ENCODE measurements at places on chromosomes 11 and 22.
A peak's percentile ranks its signal among the peaks of the same experiment; 100 is the strongest.

GRCh38 chr11:83864412-83865057 lies 578.4 kb upstream of the CCDC90B start:
- no peak for DNase-seq

DNA sequence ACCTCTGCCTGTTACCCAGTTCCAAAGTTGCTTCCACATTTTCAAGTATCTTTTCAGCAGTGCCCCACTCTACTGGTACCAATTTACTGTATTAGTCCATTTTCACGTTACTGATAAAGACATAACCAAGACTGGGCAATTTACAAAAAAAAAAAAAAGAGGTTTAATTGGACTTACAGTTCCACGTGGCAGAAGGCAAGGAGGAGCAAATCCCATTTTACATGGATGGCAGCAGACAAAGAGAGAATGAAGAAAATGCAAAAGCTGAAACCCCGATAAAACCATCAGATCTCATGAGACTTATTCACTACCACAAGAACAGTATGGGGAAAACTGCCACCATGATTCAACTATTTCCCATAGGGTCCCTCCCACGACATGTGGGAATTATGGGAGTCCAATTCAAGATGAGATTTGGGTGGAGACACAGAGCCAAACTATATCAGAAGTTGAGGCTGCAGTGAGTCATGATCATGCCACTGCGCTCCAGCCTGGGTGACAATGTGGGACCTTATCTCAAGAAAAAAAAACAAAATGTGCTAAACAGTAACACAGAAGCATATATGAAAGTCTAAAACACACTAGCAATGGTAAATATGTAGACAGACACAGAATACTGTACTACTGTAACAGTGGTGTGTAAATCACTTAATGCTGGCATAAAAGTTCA lies 190.3 kb upstream of the ZC3H12C start:
- DNase-seq, result no peak

- no peak for DNase-seq
These were observed 87.2 kb downstream of the PLEKHA7 start for GRCh38 chr11:16926883-16927626.

- no peak for DNase-seq
These were observed 1072.0 kb downstream of the LRRC4C start for GRCh38 chr11:40387240-40387980.

- no peak for DNase-seq
These were observed 79.5 kb downstream of the ST3GAL4 start for GRCh38 chr11:126434950-126435335.

DNA sequence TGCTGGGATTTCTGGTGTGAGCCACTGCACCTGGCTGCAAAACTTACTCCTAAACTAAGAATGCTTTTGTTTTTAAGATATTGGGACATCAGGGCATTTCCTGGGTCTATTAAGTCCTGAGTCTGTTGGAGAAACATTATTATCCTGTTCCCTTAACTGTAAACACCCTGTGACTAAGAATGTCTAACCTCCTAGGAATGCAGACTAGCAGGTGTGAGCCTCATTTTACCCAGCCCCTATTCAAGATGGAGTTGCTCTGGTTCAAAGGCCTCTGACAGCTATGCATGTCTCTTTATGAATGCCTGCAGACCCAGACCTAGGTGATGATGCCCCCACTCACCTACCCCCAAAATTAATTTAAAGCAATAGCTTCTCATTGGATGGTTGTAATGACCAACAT lies 46.2 kb downstream of the DEPDC5 start:
- DNase-seq, result no peak

DNA sequence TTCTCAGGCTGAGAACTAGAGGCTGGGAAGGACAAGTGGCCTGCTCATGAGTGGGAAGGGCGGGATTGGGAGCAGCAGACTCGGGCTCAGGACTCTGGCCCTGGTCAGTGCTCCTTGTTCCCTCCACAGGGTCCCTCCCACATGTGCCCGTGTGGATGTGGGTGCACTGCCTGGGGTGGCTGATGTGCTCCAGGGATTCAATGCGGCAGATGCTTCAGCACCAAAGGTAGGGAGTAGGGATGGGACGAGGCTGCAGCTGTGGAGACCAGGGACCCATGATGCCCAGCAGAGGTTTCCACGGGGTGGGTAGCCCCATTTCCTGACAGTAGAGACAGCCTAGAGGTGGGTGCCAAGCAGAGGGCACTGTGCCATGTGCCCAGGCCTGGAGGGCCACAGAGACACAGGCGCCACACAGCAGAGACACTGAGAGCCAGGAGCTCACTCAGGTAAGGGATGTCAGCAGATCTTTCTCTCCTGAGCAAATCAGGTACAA lies 89.5 kb downstream of the GGTLC2 start:
- no peak for DNase-seq

DNA sequence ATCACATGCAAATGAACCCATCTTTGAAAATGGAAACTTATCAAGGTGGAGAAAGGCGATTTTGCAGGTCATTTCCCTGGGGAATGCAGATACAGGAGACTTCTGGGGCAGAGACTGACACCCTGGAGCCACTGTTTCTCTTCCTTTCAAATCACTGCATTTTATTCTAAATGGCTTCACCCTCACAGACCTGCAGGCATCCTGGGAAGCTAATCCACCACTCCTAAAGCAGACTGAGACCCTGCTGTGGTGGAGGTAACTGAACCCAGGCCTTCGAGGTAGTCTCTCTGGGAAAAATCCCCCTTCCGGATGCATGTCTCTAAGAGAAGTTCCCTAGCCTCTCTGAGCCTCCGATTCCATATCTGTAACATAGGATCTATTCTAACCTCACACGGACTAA lies 20.9 kb upstream of the CSNK2A3 start:
- no peak for DNase-seq

DNA sequence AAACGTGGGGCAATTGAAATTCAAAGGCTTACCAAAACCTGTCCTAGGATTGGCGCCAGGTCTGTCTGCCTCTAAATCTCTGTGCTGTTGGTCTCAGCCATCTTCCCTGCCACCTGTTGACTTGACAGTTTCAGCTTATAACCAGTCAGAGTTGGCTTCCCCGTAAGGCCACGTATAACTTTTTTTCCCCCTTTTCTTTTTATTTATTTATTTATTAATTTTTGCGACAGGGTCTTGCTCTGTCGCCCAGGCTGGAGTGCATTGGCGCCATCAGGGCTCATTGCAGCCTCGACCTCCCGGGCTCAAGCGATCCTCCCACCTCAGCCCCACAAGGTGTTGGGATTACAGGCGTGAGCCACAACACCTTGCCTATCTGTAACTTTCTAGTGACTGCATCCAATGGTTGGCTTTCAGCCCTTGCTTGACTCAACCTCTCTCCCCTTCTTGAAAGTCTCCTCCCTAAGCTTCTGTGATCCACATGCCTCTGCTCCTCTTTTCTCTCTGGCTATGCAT lies 1.4 kb upstream of the SYVN1 start:
- DNase-seq, result no peak

DNA sequence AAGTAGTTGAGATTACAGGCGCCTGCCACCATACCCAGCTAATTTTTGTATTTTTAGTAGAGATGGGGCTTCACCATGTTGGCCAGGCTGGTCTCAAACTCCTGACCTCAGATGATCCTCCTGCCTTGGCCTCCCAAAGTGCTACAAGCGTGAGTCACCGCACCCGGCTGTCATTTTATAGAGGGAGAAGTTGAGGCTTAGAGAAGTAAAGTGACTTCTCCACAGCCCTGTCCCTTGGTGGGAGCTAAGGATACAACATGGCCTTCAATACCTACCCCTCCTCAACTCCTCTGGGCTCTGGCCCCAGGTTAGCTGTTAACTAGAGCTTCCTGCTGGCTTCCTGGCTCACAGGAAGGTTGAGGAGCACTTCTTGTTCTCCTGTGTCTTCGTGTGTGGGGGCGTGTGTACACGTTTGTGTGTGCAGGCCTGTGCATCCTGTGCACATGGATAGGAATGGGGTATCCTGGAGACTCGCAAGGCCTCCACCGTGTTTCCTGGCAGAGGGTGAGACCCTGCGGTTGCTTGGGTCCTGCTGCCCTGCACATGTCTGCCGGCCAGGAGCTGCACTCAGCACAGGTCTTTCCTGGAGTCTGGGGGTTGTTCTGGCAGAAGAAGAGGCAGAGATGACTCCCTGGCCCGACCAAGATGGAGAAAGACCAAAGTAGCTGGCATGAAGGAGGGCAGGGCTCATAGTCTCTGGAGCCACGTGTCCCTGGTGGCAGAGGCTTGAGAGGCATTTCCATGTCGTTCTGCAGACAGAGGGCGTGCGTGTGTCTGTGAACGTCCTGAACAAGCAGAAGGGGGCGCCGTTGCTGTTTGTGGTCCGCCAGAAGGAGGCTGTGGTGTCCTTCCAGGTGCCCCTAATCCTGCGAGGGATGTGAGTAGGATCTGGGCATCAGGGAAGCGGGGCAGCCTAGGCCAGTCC lies 2.4 kb downstream of the SIDT2 start:
- peak; percentile 53 for DNase-seq

DNA sequence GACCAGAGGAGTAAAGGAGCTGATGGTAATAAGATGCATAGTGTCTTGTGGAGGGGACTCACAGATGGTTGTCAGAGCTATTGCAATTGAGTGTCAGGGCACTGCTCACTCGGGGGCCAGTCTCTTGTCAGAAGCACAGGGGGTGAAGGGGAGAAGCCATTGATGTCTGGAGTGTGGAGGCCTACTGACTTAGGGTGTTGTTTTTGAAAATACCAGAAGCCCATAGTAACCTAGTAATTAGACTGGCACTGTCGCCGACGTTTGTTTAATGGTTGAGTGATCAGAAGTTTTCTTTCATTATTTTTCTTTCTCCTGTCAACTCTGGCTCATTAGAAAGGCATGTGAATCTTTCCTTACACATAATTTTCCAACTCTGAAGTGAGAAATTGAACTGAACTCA lies 151.6 kb upstream of the TENM4 start:
- no peak for DNase-seq

GRCh38 chr11:122023614-122024250 lies 92.3 kb downstream of the BLID start:
- DNase-seq, result no peak

- no peak for DNase-seq
These were observed 33.5 kb downstream of the NFRKB start for GRCh38 chr11:129861702-129862522.

DNA sequence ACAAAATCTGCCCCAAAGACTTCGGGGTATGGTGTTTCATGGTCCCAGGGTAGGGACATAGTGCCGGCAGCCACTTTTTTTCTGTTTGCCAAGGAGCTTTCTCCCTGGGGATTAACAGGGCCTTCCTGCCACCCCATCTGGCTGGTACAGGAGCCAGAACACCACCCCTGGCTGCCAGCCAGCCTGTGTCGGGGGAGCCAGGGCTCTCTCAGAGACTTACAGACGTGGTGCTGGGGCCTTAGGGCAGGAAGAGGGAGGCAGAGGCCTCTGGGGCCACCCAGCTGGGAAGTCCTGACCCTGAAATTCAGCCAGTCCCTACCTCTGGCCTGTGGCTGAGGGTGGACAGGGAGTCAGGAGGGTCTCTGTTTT lies 52.4 kb upstream of the CDON start:
- no peak for DNase-seq

- DNase-seq, result peak; percentile 1
These were observed 85.8 kb downstream of the FANCF start for GRCh38 chr11:22539821-22540256.

GRCh38 chr11:93444617-93445073 lies 98.5 kb downstream of the SMCO4 start:
- DNase-seq, result no peak

DNA sequence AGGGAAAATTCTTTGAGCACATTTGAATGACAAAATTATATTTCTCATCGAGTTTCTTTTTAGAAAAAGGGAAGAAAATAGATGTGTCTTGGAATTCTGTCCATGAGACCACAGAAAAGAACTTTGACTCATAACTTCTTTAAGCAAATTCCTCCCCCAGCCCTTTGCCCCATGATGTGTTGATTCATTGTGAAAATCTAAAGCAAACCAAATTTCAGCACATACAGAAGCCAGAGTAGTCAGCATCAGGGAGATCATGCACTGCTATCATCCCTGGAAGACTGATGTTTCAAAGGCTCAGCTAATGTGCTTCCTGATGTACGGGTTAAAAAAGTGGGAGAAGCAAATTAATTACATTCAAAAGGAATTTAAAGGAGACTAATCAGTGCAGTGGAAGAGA lies 159.7 kb downstream of the FAT3 start:
- no peak for DNase-seq

GRCh38 chr11:926341-926916 lies 759 bp downstream of the AP2A2 start:
- no peak for DNase-seq

GRCh38 chr11:44516688-44517507 lies 48.6 kb upstream of the CD82 start:
- no peak for DNase-seq

DNA sequence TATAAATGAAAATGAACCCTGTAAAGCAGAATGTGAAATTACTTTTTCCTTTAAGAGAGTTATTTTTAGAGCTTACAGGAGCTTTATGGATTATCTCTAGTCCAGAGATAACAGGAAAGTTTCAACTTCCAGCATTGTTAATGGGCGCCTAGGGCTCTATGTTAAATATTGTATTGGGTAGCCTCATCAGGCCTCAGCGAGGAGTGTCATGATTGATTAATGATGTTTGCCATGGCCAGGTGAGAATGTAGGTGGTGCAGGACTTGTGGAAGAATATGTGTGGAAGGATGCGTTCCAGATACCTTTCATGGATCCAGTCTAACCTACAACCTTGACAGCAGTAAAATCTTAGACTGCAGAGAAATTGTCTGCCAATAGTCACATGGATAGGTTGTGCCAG lies 50.6 kb downstream of the ME3 start:
- DNase-seq, result no peak

GRCh38 chr22:22981670-22982571 lies 88.4 kb upstream of the GNAZ start:
- DNase-seq, result no peak

- DNase-seq, result no peak
These were observed 10.7 kb upstream of the CD5 start for GRCh38 chr11:61091373-61092279.

- DNase-seq, result no peak
These were observed 184.9 kb downstream of the CASP12 start for GRCh38 chr11:104713401-104713800.

- DNase-seq, result no peak
These were observed 4.1 kb downstream of the LRRC32 start for GRCh38 chr11:76666408-76666807.

- DNase-seq, result no peak
These were observed 127.2 kb upstream of the ALX4 start for GRCh38 chr11:44437122-44437521.
